Activated naive CD4-positive, alpha-beta T cell (primary cell): ENCODE measurements at places on chromosomes 7 and 10.

- no peak for DNase-seq
These were observed 54.4 kb upstream of the ARID5B start for GRCh38 chr10:61847087-61847486.

- DNase-seq, result no peak
These were observed 139.5 kb downstream of the ST7 start for GRCh38 chr7:117092785-117093184.

DNA sequence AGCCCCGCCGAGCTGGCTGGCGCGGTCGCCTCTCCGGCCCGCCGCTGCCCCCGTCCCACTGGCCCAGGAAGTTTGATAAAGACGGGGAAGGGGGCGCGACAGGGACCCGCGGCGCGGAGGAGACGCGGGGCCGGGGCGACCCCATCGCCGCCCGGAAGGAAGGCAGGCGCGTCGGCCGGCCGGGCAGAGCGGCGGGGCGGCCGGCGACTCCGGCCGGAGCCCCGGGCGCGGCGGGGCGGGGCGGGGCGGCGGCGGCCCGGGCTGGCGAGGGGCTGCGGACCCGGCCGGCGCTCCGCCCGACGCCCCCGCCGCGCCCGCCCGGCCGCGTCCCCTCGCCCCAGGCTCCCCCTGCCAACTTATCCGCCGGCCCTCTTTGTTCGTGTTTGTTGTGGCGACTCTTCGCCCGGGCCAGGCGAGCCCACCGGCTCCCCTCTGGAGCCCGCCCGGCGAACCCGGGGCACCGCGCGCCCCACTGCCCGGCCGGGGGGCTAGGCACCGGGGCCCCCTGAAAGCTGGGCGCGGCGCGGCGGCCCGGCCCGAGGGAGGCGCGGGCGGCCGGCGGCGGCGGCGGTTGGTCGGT, 571 bp downstream of the KDM7A start:
- DNase-seq, result no peak

- DNase-seq, result no peak
These were observed 152.2 kb downstream of the ARL4A start for GRCh38 chr7:12839508-12840153.

DNA sequence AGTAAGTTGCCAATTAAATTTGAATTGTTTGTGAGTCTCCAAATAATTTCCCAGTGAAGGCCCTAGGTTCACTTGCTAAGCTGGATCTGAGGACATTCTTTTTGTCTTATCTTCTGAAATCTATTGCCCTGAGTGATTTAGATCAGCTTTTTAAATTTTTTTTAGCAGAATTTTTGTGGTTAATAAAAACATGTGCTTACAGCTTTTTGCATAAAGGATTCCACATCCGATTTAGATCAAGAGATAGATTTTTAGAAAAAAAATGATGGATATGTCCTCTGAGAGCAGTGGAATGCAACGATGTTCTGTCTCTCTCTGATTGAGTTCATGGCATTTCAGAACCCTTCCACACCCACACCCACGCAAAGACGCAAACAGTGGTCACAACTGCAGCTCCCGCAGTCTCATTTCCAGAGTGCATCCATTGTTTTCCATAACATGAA, 358.8 kb downstream of the SUGCT start:
- no peak for DNase-seq

- DNase-seq, result no peak
These were observed 91.2 kb upstream of the SEM1 start for GRCh38 chr7:96800824-96801223.

GRCh38 chr10:71347587-71348395, 28.7 kb downstream of the SLC29A3 start:
- no peak for DNase-seq

GRCh38 chr10:50260791-50261281, 9.5 kb upstream of the ASAH2 start:
- no peak for DNase-seq

GRCh38 chr7:151348970-151349369, 7.4 kb downstream of the NUB1 start:
- no peak for DNase-seq

DNA sequence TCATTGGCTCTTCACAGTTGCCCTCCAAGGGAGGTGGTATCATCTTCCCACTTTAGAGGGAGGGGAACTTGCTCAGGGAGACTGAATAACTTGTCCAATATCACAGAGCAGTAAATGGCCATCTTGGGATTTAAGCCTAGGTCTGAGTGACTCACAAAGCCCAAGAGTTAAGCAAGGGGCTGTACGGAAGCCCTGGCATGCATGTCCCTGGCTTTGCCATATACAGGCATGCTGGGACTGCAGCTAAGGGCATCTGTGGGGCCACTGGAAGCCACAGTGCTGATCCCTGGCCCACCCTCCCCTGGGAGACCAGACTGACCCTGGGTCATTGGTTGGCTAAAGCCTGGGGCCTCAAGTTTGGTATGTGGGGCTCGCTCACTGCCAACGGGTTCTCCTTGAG, 3.1 kb downstream of the VSIR start:
- DNase-seq, result no peak

- no peak for DNase-seq
These were observed 76.6 kb downstream of the DGKB start for GRCh38 chr7:14825912-14826311.

DNA sequence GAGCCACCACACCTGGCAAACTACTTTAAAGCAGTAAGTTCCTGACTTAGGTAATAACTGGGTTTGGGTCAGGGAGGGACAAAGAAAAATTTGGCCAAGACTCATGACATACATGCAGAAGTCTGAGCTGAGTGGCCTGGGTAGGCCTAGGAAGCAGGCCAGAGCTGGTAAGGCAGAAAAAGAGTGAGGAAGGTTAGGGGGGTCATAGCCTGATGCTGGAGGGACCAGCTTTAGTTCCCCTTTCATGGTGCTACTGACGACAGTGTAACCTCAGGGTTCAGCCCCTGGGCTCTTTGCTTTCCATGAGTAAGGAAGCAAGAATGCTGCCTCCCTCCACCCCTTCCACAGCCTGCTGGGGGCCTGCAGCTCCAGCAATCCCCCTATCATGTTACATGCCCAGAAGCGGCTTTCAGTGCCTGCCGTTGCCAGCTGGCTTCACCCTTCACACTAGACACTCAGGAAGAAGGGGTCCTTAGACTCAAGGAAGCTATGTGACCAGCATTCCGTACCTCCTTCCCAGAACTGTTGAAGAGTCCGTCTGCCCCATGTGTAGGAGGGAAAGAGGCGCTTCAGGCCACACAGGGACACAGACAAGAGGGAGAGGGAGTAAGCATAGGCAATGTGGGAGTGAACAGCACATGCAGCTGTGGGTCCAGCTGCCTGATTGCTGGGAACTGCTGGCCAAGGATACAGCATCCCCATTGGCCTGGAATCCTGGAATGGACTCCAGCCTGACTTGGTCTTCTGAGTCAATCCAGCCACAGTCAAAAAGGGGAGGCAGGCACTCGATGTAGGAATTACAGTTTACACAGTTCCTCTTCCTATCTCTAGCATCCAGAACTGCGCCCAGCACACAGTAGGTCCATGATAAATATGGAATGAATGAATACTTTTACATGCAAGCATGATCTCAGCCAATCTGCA, 4.1 kb upstream of the PLAU start:
- DNase-seq, result no peak

DNA sequence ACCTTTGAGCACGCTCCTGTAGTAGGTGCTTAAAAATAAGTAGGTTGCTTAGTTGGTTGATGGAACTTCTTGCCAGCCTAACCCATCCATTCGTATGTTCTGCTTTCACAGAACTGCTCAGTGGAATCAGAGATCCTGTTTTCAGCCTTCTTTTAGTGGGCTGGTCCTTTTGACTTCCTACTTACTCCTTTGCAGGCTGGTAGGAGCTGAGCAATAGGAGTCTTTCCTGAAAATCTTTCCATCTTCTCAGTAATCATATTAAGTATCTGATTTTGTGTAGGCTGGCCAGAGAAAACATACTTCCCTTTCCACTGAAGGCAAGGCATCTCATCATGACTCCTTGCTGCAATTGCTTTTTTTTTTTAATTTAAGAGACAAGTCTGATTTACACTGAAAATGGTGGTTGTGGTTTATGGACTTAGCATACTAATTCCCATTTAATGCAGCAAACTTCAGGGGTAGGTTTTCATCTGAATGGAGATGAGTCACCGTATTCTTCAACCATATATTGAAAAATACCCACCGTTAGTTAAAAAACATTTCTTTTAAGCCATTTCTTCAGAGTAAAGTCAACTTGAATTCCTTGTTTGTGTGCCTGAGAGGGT, 208.0 kb downstream of the ZNF365 start:
- no peak for DNase-seq

DNA sequence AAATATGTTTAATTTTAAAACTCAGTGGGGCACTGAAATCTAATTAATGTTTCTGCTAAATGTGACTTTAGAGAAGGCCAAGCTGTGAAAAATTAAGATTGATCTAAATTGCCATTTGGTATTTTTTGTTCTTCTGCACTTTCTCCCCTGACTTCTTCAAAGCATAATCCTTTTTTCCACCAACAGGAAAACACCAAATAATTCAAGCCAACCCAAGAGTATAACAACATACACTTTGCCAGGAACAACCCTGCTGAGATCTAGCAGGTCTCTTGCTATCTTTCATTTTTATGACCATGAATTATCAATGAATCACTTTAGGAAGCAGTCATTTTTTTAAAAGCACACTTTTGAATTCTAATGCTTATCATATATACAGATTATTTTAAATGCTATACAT, 100.1 kb downstream of the USP6NL start:
- no peak for DNase-seq

DNA sequence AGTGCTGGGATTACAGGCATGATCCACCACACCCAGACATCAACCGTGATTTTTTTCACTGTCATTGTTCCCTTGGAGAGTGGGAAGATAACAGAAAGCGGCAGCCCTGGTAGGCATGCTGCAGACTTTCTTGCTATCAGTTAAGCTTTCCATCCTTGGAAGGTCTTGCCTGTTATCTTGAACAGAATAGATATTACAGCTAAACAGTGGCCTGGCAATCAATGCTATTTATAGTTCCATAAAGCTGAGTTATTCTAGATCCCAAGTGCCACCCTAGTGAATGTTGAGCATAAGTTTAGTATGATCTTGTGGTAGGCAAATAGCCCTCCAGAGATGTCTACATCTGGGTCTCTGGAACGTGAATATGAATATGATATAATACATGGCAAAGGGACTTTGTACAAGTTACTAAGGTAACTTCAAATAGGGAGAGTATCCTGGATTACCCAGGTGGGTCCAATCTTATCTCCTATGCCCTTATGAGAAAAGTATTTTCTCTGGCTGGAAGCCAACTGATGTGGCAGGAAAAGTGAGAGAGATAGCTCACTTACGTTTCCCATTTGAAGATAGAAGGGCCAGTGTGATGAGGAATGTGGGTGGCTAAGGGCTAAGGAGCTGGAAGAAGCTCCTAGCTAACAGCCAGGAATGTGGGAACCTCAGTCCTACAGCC, 609.1 kb upstream of the IGFBP3 start:
- no peak for DNase-seq

DNA sequence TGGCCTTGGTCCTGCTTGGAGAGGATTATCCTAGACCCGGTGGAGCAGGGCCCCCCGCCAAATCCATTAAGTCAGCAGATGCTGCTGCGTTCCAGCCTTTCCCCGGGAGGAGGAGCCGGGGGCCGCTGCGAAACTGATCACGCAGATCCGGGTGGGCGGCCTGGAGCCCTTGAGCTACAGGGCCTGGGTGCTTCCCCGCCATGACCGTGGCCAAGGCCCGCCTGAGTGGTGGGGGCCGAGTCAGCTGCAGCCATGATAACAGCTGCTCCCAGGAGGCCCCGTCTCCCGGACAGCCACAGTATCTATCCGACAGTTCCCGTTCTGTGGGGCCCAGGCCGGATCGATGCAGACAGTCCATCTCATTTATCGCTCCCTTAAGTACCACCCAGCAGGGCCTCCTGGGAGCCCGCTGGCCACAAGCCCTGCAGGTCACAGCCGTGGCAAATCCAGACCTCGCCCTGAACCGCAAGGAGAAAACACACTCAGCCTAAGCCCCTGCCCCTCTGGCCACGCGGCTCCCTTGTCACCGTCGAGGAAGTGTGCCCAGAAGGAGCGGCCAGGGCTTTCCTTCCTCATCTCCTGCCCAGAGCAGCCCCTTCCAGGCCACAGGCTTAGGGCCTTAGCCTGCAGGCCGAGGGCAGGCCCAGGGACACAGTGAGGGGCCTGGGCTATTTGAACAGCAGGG, 34.4 kb upstream of the SLC29A4 start:
- DNase-seq, result no peak

DNA sequence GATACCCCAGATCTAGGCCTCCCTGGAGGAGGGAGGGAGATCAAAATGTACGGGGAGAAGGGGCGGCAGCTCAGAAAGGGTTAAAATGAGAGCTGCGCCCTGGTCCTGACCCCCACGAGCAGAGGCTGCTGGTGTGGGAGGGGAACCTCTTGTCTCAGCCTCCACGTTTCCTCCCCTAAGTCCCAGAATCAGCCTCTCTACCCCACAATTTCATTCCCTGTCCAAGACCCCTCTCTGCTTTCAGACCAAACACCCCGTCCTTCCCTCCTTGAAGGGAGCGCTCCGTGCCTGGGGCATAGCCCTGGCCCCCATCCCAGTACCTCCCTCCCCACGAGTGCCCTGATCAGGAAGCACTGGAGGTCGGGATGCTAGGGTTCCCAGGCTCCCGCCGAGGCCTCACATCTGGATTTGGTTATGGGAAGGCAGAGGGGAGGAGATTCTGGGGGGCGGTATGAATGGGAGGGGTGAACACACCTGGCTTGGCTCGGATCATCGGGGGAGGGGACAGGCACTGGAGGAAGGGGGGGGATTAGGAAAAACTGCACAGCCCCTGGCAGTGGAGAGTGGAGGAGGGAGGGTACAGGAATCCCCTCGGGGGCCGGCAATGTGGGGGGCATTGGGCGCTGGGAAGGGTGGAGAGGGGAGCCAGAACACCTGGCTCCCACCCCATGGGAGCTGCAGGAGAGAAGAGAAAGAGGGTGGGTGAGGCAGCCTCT, 2.7 kb downstream of the EPHB4 start:
- DNase-seq, result no peak

DNA sequence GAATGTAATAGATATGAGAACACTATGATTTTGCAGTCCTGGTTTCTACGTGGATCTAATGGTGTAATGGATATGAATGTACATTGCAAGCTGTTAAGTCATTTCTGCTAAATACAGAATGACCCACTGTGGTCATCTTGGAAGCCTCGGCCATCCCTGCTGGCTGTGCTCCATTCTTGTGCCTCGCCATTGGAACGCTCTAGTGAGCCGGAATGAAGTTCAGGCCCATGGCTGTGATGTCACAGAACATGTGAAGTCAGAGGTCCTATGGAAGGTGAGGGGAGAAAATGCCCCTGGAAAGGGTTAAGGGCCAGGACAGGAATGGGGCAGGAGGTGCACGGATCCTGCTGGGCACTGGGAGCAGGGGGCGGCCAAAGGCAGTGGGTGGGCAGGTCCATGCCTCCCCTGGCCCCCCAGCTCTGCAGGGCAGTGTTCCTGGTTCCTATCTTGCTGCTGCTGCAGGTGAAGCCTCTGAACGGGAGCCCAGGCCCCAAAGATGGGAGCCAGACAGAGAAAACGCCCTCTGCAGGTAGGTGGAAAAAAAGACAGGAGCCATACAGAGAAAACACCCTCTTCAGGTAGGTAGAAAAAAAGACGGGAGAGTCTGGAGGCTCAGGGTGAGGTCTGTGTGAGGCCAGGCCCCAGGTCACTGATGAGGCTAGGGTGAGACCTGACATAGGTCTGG, at the start of gene LLCFC1:
Gene LLCFC1, plus strand, starts transcription at position 259 of the 685 bp plus-strand sequence. Its CDS starts 138 bp downstream, at position 397.
- no peak for DNase-seq
